ENCODE measurements at places on chromosomes 2 and 18.
A peak's percentile ranks its signal among the peaks of the same experiment; 100 is the strongest.

DNA sequence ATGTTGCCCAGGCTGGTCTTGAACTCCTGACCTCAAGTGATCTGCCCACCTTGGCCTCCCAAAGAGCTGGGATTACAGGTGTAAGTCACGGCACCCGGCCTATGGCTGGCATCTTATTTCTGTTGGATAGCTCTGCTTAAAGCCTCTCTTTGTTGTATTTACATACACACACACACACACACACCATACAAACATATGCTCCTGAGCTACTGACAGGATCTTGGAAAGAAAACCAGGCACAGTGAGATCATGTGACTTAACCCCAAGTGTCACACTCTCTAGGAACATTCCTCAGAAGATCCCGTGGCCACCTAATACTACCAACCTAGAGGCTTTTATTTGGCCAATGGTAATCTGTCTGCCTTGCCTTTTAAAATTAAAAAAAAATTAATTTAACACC is 85.1 kb upstream of the HAAO start:
- no peak for DNase-seq

DNA sequence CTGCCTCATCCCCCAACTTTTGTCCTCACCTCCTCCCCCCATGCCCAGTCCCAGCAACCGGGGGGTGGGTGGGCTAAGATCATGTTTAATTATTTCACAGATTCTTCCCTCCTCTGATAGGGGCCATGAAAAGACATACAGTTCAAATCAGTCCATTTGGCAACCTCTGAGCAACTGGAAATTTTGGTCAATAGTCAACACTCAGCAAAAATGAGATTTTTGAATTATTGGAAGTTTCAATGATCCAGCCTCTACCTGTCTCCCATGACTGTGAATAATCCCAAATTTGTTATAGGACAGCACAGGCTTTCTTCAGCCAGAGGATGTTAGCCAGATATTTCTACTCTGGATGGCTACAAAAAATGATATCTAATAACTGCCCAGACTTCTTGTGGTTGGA is 549.9 kb downstream of the TNS1 start:
- no peak for DNase-seq

DNA sequence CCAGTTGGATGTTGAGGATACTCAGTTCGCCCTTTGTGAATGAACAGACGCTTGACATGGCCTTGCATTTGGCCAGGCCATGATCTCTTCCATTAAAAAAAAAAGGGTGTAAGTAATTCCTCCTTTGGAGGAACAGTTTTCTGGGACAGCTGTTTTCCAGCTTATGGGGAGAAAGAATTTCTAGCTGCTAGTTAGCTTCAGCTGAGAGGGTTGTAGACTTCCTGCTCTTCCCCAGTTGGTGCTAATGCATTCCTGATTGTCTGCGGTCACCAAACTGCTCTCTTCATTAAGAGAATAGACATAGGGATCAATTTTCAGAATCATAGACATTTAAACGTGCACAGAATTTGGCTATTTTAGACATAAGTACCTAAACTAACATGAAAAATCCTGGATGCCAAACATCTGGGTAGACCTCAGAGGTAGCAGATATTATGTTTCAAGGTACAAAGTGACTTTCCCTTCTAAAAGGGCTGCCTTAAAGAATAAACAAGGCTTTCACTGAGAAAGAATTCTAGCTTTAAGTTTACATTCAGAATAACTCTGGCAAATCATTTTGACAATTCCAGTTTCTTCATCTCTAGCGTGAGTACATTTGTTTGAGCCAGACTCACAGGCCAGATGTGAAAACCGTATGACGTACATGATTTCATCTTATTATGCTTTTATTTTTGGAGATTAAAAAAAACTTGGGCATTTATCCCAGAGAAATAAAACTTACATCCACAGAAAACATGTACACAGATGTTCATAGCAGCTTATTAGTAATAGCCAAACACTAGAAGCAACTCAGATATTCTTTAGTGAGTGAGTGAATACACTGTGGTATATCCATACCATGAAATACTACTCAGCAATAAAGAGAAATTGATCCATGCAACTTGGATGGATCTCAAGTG is 71.2 kb downstream of the MAIP1 start:
- peak; percentile 51 for DNase-seq

GRCh38 chr2:232382331-232383225 is 4.0 kb downstream of the ALPP start:
- DNase-seq: no peak

DNA sequence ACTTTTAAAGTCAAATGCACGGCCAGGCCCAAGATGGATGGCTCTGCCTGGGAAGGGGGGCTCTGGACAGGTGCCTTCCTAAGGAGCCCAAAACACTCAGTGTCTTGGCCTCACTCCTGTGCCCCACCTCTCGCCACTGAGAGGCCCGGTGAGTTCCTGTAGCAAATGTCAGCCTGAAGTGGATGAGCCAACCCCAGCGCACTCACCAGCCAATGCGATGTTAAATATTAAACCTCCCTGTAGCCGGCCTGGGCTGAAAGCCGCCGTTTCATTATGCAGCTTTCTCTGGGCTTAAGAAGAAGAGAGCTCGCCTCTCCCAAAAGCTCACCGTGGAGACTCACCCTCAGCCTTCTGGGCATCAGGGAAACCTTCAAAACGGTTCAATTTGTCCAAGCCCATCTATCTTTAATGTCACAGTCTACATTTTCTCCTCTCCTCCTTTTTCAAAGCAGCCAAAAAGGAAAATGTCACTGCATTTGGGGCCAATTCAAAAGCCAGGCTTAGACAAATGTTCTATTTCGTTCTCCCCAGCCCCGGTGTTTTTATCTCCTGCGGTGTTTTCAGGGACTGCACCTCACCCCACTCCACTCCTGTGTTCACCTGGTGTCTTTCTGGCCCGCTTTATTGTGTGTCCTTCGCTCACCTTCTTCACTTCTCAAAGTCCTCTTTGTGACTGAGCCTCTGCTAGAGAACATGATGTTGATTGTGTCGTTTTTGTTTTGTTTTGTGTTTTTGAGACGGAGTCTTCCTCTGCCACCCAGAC is 124.0 kb downstream of the NRP2 start:
- DNase-seq: no peak

- no peak for DNase-seq
Measured at GRCh38 chr2:40160751-40161218, 291.1 kb downstream of the SLC8A1 start.

- DNase-seq: no peak
Measured at GRCh38 chr2:167484875-167485274, 596.6 kb downstream of the XIRP2 start.

GRCh38 chr2:205913668-205914067 is 172.3 kb downstream of the INO80D start:
- no peak for DNase-seq

DNA sequence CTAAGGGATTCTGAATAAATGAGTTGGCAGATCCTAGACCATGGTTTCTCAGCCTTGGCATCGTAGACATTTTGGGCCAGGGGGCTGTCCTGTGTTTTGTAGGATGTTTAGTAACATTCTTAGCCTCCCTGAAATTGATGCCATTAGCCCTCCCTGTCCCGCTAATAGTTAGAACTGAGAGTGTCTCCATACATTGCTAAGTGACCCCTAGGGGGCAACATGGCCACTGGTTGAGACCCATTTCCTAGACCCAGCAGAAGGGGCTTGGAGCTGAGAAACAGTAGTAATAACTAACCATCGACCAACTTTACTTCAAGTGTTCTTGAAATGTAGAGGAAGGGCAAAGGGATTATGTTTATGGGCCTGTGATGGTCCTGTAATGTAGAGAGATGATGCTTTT is 40.8 kb downstream of the KCMF1 start:
- no peak for DNase-seq

- no peak for DNase-seq
Measured at GRCh38 chr2:150047620-150048222, 439.7 kb downstream of the RND3 start.

DNA sequence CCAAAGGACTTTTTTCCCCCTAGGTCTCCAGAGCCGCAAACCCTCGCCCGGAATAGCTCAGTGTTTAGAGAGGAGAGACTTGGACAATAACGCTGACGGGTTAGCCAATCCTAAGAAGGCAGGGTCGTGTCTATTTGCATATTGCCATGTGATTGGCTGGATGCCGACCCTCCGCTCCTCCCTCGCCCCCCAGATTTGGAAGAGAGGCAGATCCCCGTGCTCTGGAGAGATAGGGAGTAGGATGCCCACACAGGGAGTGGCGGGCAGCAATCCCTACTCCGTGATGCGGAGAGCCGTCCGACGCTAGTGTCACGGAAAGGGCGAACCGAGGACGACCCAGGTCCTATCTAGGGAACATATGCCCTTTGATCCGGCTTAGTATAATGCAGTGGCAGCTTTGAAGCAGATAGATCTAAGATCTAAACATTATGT is 1.4 kb downstream of the WNT6 start:
- DNase-seq: peak; percentile 80

DNA sequence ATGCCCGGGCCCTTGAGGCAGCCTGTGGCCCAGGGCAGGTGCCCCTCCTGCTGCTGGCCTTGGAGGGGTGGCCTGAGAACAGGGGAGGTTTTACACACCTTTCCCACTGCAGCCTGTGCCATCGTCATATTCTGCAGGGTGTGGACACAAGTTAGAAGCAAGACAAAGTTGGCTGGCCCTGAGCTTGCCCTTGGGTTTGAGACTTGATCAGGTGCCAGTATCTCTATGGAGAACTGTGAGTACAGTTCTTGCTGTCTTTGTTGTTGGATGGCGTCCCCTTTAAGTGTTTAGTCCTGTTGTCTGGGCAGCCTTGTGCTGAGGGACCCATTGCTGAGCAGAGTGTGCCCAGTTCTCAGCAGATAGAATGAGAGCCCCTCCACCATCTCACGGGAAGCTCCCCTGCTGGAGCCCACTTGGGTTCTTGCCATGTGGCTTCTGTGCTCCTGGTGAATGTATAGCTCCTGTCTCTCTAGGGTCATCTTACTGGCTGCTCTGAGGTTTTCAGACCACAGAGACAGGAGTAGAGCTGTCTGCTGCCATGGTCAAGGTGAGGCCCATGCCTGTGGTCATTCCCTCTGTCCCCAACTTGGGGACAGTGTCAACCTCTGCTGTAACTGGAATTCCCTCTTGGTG is 115.9 kb downstream of the SH3RF3 start:
- DNase-seq: no peak

DNA sequence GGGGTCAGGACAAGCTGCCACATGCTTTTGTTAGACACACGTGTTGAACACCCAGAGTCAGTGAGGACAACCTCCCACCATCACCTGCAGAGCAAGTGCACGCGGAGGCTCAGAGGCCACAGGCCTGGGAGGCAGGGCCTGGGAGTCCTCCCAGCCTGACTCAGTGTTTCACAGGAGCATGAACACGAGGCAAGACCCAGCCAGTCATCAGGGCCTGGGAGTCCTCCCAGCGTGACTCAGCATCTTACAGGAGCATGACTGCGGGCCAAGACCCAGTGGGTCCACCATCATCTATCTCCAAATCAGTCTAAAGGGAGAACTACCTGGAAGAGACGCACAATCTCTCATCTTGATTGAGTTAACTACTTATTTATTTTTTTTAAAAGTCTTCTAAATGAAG is 112.6 kb upstream of the PXDN start:
- no peak for DNase-seq

DNA sequence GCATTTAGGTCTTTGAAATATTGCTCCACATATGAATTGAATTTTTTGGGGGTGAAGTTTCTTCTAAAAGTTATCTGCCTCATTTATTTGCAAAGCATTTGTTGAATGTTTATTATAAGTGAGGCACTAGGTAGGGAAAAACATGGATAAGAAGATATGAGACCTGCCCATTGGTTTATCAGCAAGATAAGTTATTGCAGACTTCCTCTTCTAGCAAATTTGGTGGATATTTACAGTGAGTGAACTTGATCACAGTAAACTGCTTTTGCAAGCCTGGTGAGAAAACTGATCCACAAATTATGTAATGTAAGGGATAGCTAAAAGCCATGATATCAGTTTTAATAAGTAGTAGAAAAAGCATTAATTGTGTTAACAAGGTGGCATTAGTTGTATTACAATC is 364.8 kb downstream of the SOCS6 start:
- DNase-seq: no peak

GRCh38 chr2:47687856-47688255 is 95.1 kb upstream of the MSH6 start:
- no peak for DNase-seq

DNA sequence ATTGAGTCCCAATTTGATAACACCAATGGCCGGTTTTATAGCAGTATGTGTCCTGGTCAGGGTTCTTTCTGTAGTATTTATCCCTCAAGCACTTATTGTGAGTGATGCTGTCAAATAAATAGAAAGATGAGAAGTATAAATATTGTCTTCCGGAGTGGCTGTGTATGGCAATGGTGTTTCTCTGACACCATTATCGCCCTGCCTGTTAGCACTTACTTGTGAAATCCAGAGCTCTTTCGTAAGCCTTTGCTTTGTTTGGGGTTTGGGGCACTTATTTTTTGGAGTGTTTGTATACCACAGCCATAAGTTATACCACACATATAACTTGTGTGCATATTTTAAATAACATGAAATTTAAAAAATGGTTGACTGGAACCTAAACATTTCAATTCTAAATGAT is 29.3 kb downstream of the CD8B2 start:
- no peak for DNase-seq

GRCh38 chr2:20637147-20637546 is 13.8 kb downstream of the HS1BP3 start:
- no peak for DNase-seq

- DNase-seq: peak; percentile 63
Measured at GRCh38 chr2:190344276-190344827, 963 bp downstream of the INPP1 start.

DNA sequence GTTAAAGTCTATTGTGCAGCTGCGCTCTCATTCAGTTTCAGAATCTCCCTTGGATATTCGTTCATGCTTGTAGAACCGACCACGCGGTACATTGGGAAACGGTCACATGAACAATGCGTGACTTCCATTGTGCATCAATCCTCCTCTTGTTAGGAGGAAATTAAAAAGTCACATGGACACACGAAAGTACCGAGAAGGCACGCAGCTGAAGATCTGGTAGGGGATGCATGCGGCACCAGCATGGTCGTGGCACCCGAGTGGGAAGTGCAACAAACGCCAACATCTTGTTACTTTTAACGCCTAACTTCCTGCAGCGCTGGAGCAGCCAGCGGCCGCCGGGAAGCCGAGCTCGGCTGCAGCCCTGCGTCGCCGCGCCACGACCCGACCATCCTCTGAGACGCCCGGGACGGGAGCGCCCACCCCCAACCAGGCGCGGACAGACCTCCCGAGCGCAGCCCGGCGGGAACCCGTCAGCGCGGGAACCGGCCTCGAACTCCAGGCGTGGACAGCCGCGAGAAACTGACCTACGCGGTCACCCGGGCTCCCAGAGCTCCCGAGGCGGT is 412 bp downstream of the OSBPL1A start:
- peak; percentile 71 for DNase-seq

- DNase-seq: no peak
Measured at GRCh38 chr2:128324897-128325410, 6.3 kb upstream of the HS6ST1 start.

- no peak for DNase-seq
Measured at GRCh38 chr2:74025971-74026612, 41.4 kb downstream of the TET3 start.

GRCh38 chr2:36615222-36615621 is 17.3 kb upstream of the FEZ2 start:
- peak; percentile 23 for DNase-seq

- DNase-seq: no peak
Measured at GRCh38 chr2:238821391-238821790, 26.5 kb upstream of the TWIST2 start.

GRCh38 chr18:52130624-52131301 is 209.2 kb upstream of the DCC start:
- DNase-seq: no peak

All from femur (tissue), 1 donor.